ENCODE measurements at places on chromosomes 1 and 21.

- no peak for DNase-seq
These were observed 143.0 kb downstream of the FMN2 start for GRCh38 chr1:240234485-240235210.

- no peak for DNase-seq
These were observed 6.1 kb downstream of the SRM start for GRCh38 chr1:11053758-11054137.

DNA sequence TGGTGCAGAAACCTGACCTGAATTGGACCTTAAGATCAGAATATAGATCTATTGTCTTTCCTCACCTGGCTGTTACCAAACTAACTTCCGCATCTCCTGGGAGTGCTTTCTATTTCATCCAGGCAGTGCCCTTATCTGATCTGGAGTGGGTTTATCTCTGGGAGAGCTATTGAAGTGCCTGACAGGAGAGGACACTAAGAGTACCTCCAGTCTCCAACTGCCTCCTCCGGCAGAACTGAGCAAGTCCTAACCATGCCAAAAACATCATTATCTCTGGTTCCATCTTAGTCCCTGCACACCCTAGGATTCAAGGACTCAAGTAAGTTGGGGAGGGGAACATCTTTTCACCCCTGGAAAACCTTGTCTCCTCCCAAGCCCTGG lies 12.4 kb upstream of the KCNJ15 start:
- DNase-seq, result no peak

GRCh38 chr1:247330548-247331171 lies 1.0 kb downstream of the ZNF496 start:
- no peak for DNase-seq

DNA sequence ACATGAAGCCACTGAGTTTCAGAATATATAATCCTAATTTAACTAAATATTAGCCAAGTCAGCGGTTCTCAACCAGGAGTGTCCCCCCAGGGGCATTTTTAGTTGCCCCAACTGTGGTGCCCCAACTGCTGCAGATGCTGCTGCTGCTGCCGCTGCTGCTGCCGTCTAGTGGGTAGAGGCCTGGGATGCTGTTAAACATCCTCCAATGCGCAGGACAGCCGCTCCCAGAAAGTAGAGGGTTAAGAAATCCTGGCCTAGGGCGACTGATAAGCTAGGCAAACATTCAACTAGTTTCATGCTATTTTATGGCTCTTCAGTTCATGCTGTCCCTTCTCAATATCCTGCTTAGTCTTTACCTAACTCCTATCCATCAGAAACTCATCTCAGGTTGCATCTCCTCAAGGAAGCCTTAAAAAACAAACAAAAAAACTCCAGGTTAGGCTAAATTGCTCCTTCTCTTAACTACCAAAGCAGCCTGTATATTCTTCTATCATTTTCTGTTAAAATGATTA lies 9.9 kb upstream of the DCAF6 start:
- DNase-seq, result no peak
